ENCODE measurements at places on chromosomes 12 and 14.

- DNase-seq = no peak
Observed at GRCh38 chr12:27818401-27818918, 38.4 kb upstream of the MANSC4 start.

DNA sequence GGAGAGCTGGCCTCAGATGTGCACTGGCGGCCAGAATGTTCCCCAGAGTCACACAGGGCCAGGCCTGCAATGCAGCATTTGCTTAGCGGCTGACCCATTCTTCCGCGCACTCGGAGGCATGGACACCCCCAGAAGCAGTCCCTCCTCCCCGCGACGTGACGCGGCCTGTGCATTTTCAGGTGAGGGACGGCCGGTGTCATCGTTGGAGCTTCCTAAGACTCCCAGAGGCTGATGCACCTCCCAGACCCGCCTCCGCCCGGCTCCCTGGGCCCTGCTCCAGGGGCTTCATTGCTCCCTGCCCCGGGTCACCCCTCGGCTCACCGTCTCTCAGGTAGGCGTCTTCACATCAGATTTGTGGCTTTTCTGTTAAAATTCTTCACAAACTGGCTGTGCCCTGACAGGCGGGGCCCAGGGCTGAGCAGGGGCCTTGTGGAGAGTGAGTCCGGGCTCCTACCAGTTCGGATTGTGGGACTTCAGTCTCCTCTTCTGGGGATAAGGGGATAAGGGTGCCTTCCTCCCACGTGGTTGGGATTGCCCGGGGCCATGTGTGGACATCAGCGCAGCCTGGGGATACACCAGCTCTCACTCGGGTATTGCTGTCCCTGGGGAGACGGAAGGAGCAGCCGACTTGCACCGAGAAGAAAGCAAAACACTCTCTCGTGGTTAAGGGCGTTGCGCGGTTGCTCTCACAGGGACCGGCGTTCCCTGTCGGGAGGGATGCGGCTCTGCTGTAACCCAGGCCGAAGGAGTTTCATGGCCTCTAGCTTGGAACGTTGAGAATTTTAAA, 249.1 kb downstream of the ADGRD1 start:
- no peak for DNase-seq

DNA sequence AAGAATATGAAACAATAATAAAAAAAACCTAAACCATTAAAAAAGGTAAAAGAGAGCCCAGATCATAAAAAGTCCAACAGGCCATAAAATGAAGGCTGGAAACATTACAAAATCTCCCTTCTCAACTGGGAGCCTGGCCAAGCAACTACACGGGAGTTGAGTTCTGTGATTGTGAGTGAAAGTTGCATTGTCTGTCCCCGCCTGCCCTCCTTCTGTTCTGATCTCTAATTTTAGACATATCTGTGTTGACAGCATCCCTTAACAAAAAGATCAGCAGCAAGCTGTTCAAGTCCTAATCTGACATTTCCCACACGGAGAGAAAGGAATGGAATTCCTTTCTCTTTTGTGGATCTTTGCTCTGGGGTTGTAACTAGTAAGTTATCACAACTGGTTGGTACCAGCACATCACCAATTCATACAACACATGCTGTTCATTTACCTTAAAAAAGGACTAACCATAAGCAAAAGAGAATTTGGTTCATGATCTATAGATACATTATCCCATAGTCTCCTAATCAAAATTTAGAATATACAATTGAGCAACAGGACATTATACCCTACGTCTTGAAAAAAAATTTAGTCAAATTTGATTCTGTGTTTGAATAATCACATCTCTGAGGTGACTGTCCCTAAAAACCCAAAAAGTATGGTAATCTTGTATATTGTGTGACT, 205.1 kb upstream of the GZMB start:
- DNase-seq = no peak

GRCh38 chr12:20411345-20411744, 43.0 kb downstream of the PDE3A start:
- no peak for DNase-seq

DNA sequence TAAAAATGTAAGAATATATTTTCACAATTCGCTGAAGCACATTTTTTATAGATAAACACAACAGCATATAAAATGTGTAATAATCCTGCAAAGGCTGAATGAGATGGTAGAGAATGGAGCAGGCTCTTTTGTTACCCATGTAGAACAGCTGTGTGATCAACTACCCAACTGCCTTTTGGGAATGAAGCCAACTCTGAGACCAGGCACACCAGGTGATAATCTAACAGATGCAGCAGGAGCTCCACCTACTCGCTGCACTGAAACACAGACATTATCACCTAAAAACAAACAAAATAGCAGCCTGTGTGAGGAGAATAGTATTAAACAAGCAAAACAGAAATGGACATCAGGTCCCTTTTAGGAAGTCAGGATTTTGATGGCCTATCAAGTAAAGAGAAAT, 183.3 kb downstream of the CCDC59 start:
- no peak for DNase-seq

- no peak for DNase-seq
Observed at GRCh38 chr12:117166107-117166506, 24.2 kb downstream of the FBXO21 start.

DNA sequence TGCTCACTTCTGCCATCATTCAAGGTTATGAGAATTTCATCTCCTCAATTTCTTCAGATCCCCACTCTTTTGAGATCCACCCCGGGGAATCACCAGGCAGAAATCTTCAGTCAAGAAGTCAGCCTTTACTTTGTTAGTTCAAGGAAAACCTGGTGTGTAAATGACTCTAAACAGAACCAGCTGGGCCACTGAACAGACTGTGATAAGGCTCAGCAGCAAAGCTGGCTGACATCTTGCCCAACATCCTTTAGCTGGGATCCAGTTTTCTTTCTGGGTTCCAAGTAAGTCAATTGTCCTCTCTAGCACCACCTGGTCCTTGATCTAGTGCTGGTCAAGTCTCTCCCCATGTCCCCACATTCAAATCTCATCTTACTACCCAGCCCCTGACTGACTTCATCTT, 11.6 kb downstream of the CLMN start:
- no peak for DNase-seq

DNA sequence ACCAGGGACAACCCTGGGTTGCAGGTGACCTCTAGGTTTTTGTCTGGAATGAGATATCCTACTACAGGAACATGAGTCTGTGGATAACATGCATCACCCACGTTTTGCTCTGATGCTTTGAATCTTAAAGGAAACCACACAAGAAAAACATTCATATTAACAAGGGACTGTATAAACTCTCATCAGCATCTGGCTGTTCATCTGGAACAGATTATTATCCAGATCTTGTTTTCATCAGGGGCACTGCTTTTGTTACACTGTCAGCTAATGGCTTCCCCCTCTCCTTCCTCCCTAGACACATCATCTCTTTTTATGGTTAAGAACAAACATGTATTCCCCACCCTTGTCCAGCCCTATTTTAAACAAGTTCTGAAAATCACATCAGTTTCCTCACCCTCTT, 1095.7 kb downstream of the AACS start:
- DNase-seq = no peak

GRCh38 chr14:22434901-22435550, 154.0 kb downstream of the DAD1 start:
- DNase-seq = no peak

DNA sequence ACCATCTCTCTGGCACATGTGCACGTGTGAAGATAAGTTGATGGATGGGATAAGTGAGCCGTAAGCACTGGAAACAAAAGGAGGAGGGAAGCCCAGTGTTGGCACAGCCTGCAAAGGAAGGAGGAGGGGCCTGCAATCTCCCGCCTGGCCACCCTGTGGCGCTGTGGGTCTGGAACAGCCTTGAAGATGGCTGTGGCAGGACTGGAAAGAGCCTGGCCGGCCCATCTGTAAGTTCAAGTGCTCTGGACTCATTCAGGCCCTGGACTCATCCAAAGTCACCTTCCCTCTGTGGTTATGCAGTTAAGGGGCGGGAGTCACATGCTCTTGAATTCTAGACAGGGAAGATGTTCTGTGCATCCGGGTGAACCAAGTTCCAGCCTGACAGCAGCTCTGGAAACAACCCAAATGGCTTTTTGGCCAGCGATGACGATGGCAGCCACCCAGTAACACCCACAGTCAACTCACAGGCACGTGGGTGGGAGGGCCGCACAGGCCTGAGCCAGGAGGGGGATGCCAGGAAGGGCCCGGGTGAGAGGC, 50.4 kb downstream of the CHGA start:
- DNase-seq = peak; percentile 31

GRCh38 chr12:64716839-64717455, 42.3 kb downstream of the GNS start:
- DNase-seq = no peak

DNA sequence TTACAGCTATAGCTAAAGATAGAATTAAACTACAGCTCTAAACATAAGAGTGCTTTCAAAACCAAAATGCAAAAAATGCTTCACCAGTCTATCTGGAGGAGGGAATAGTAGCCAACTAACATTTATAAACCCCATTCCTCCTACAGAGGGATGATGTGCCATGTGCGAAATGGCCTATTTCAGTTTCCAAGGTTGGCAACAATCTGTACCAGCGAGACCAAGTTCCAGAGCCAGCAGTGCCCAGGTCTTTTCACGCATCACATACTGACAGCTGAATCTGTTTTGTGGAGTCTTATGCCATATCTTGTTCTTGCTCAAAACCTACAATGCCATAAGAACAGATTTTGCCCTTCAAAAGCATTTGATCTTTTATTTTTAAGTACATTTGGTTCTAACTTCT, 24.5 kb downstream of the NELL2 start:
- DNase-seq = no peak

DNA sequence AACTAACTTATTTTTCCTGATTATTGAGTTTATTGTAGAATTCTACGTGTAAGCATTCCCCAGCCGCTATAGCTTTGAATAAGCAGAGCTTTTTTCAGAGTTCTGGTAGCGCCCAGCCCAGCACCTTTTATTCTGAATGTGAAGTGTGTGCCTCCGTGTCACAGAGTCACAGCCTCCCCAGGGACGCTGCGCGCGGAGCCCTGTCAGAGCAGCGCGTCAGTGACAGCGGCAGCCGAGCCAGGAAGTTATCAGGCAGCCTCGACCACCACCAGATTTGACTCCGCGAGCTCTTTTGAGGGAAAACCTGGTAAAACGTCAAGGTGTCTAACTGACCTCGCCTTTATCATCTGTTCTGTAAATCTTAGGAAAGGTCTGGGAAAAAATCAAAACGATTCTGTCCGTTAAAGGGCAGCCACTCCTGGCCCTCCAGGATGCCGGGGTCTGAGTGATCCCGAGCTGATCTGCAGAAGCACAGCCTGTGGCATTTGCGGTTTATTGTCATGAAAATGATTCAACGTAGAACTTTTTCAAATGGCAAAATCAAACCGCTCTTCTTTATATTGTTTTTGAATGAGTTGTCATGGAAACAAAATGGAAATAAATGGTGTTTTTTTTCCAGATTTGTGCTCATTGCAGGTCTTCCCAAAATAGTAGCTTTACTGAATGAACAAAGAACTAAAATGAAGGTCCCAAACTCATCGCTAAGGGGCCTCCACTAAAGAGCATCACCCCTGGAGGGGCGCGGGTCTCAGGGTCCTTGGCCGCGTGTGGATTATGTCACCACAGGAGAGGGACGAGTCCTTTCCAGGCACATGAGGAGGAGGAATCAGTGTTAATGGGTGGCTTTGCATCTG, 43.1 kb upstream of the MMP17 start:
- no peak for DNase-seq

GRCh38 chr14:68404146-68404527, 388.7 kb downstream of the ZFP36L1 start:
- no peak for DNase-seq

- DNase-seq = no peak
Observed at GRCh38 chr14:95039259-95039992, 117.9 kb downstream of the DICER1 start.

DNA sequence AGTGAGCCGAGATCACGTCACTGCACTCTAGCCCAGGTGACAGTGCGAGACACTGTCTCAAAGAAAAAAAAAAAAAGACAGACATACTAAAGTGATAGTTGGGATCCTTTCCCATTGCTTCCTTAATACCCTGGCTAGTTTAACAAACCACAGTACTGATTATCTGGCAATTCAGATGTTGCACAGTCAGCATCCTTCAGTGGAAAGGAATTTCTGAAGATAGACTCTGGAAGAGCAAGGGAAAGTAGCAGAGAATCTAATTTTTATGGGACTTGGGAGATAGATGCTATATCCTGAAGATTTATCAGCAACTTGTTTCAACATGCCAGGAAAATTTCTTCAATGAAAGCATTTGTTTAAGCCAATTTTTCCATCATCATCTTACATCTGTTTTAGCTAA, 6.5 kb upstream of the PPFIBP1 start:
- no peak for DNase-seq

DNA sequence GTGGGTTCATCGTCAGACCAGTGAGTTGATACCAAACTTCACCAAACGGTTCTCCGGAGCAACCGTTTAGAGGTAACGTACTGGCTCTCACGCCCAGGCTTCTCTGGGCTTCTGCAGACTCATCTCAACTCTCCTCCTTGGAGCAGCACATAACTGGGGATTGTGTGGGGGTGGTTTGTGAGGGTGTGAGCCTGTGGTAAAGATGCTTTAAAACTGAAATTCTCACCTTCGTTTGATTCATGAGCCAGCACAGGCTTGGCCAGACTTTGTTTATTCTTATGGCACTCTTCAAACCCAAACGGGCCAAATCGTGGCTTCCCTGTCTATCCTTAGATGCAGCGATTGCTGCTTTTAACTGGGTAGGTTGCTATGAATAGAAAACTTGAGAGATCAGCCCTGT, 121.3 kb downstream of the SAMD4A start:
- no peak for DNase-seq

GRCh38 chr14:99566009-99566389, 38.0 kb downstream of the CCDC85C start:
- peak; percentile 36 for DNase-seq

GRCh38 chr14:57848353-57848752, 17.5 kb downstream of the SLC35F4 start:
- DNase-seq = no peak

DNA sequence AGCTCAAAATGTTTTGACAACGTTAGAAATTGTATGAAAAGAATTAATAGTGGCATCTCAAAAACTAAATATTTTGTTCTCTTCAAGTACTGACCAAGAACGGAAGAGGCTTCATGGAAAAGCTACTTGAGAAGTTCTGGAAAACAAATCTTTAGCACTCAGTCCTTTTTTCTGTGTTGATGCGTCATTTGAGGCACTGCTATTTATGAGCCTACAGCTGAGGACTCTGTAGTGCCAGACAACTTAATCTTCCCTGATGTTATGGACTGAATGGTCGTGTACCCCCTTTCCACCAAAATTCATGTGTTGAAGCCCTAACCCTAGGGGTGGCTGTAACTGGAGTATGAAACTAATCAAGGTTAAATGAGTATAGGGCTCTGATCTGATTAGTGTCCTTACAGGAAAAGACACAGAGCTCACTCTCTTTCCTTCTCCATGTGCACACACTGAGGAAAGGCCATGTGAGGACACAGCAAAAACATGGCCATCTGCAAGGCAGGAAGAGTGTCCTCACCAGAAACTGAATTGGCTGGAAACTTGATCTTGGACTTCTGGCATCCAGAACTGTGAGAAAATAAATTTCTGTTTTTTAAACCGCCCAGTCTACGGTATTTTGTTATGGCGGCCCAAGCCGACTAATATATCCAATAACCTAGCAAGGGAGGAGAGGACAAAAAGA, 337.0 kb upstream of the CLEC14A start:
- no peak for DNase-seq

- no peak for DNase-seq
Observed at GRCh38 chr14:20970647-20970982, 15.3 kb downstream of the RNASE2 start.
